Astrocyte of the hippocampus (primary cell): ENCODE measurements at places on chromosomes 3 and 15.

GRCh38 chr3:100260081-100260684 is 609 bp upstream of the TBC1D23 start:
- DNase-seq: peak; percentile 71

GRCh38 chr3:55818485-55818884 is 331.4 kb upstream of the WNT5A start:
- DNase-seq: no peak

DNA sequence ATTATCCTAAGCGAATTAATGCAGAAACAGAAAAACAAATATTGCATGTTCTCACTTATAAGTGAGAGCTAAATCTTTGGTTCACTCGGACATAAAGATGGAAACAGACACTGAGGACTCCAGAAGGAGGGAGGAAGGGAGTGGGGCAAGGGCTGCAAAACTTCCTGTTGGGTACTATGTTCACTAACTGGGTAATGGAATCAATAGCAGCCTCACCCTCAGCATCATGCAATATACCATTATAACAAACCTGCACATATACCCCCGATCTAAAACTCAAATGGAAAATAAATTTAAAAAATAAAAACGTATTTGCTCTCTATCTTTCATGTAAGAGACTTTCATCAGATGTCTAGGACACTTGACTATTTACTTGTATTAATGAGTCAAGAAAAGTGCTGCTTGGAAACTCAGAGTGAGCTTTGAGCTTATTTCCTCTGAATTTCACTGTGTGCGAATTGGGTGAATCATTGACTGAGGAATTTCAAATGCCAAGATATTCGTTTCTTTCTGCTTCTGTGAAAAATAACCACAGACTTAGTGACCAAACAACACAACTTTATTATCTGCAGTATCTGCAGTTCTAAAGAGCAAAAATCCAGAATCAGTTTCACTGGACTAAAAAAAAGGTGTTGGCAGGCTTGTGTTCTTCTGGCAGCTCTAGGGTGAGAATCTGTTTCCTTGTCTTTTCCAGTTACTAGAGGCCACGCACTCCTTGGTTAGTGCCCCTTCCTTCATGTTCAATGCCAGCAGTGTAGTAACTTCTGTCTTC is 18.4 kb downstream of the TM4SF18 start:
- DNase-seq: peak; percentile 86

DNA sequence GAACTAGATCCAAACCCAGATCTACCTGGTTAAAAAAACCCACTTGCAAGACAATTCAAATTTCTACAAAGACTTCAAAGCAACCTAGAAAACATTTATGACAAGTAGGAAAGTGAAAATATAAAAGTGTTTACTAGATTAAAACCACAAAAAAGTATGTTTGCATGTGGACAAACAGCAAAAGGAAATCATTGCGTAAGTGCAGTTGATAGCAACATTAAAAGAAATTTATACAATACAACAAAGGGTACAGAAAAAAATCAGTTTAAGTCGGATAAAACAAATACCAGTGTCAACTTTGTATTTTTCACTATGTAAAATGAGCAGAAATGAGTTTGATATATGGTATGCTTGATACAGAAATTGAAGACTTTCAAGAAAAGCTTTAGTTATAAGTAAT is 2.6 kb downstream of the EIF5A2 start:
- DNase-seq: no peak

DNA sequence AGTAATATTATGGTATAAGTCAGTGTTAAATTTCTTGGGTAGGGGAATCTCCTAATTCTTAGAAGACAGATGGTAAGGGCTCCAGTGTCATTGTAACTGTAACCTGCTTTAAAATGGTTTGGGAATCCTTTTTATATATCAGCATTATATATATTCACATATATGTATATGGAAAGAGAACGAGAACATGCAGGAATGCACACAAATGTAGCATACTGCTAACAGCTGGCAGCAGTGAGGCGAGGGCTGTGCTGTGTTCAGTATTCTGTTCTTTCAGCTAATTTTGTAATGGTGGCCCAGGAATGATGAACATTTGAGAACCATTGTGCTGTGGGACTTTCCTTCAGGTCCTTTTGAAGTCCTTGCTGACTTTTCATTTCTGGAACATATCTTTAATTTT is 60.8 kb downstream of the EEFSEC start:
- DNase-seq: no peak

DNA sequence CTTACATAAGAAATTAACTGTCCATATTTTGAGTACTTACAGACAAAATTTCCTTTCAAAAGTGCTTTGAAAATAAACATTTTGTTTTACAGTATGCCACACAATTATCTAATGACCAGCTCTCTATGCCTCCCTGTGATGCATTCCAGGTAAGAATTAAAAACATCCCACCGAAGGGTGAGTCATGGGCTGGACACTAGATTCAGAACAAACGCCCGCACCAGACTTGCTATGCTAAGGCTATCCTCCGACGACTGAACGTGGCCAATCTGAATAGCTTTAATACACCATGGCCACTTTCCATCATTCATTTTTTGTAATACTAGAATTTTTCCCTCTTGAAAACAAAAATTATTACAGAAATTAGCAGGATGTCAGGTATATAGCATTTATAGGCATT is 139.8 kb upstream of the TNIK start:
- DNase-seq: peak; percentile 26

DNA sequence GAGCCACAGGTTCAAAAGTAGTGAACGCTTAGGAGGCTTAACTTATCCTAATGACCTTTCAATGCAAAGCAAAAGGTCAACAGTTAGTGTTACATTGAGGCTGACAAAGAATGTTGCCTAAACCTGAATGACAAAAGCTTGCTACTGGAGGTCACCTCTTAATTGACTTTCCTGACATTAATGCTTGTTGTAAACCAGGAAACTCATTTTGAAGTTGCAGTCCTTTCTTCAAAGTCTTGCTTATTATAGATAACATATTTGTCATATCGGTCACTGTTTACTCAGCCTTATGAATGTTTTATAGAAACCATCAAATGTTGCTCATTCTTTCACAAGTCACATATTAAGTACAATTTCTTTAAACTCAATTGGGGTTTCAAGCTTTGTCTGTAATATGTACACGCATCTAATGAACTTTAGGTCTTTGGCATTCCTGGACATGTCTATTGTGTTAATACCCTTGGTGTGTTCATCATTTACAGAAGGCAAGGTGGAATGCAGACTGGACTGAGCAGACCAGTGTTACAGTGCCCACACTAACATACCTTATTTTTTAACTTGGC is 488.2 kb upstream of the NECTIN3 start:
- no peak for DNase-seq

GRCh38 chr3:13536832-13537231 is 12.1 kb upstream of the FBLN2 start:
- DNase-seq: no peak
